ENCODE measurements at places on chromosomes 5 and 9.
A peak's percentile ranks its signal among the peaks of the same experiment; 100 is the strongest.

GRCh38 chr9:1125741-1126140 is 75.6 kb downstream of the DMRT2 start:
- DNase-seq: no peak

GRCh38 chr5:176408590-176408989 is 7.7 kb downstream of the CLTB start:
- no peak for DNase-seq

GRCh38 chr5:57676222-57677098 is 193.8 kb upstream of the ACTBL2 start:
- peak; percentile 66 for DNase-seq

DNA sequence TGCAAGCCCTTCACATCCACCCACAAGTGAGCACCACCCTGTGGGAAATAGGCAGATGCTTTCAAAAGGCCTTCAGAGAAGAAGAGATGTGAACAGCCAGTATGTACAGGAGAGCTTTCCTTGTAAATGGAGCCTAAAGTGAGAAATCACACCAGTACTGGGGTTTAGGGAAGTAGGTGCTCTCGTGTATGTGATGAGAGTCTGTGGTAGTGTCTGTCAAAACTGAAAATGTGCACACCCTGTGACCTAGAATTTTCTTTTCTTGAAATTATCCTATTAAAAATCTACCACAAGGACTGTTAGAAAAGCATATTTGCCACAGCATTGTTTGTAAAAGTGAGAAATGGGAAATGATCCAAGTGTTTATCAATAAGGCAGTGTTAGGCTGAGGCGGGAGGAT is 16.6 kb downstream of the OTULINL start:
- DNase-seq: no peak

GRCh38 chr5:170626507-170627150 is 122.8 kb downstream of the KCNIP1 start:
- no peak for DNase-seq

- DNase-seq: no peak
These were observed 104.1 kb downstream of the TTLL11 start for GRCh38 chr9:121989010-121989409.

DNA sequence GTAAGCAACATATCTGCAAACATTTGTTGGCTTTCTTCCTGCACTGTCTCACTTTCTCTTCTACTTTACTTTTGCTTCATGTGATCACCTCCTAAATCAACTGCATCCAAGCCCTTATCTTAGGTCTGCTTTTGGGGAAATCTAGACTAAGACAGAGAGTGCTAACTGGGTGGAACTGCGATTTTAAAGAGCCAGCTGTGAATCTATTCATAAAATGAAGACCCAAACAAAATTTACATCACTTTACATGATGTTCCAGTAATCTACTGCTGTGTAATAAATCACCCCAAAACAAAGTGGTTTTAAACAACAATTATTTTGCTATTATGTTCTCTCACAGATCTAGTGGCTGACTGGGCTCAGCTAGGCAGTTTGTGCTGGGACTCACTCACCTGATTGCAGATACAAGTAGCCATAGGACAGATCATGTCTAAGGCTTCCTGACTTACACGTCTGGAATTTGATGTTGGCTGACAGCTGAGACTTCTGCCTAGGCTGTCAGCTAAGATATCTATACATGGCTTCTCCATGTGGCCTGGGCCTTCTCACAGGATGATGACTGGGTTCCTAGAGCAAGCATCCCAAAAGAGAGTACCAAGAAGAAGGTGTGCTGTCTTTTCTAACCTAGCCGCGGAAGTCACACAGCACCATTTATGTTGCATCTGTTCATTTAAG is 145.1 kb upstream of the TBCA start:
- no peak for DNase-seq

DNA sequence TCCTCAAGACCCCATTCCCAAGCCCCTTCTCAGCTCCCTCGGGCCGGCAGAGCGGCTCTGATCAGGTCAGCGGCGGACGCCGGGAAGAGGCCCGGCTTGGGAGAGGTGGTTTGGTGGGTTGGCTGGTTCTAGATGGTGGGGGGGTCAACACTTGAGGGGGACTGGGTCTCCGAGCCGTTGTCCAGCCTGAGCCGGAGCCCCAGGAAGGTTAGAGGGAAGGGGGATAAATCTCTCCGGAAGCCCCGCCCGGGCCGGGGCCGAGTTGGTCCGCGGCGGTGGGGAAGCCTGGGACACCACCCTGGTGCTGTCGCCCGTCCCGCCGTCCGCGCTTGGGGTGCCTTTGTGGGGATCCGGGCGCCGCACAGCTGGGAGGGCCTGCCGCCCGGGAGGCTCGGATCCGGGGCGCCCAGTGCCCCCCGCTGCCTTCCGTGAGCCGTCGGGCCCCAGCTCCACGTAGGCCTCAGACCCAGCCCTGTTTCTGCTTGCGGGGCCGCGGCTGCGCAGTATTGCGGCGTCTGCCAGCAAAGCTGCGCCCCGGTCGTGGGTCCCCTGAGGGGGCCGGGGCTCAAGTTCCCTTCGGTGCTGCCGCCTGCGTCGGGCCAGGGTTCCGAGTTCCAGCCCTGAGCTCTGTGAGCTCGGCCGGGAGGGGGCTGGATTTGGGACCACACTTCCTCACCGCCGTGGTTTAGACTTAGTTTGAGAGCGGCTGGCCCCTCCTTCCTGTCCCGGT is 542 bp upstream of the TRIM52 start:
- DNase-seq: peak; percentile 65

DNA sequence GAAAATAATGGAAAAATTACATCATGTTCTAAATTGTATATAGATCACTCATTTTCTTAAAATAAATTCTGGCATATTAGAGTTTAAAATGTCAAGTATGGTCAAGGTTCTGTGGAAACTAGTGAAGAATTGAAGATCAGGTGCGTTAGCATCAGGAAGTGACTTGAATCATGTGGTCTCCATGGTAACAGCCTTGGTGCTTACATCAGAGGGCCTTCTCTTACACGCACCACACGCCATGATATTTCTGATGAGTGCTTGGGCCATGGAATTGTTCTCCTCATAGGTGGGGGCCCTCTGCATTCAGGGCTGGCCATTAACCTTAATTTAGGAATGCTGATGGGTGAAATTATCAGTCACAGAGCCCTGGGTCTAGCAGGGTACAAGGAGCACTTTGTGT is 288.1 kb upstream of the EFNA5 start:
- no peak for DNase-seq

DNA sequence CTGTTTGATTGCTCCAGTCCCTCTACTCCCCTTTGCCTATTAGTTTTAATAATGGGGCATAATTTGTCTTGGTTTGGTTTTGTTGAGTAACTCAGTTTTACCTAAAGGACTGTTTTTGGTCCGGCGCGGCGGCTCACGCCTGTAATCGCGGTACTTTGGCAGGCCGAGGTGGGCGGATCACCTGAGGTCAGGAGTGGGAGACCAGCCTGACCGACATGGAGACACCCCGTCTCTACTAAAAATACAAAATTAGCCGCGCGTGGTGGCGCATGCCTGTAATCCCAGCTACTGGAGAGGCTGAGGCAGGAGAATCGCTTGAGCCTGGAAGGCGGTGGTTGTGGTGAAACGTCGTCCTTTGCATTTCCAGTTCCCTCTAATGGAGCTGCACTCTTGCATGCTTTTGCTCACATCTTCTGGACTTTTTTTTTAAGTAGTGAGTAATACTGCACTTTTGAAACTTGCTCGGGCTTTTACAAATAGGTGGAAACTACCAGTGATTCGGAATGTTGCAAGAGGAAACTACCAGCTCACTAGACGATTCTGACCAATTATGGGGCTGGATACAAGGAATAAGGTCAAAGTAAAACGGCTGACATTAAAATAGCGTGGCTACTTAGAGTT is 721 bp upstream of the MAML1 start:
- DNase-seq: peak; percentile 54

DNA sequence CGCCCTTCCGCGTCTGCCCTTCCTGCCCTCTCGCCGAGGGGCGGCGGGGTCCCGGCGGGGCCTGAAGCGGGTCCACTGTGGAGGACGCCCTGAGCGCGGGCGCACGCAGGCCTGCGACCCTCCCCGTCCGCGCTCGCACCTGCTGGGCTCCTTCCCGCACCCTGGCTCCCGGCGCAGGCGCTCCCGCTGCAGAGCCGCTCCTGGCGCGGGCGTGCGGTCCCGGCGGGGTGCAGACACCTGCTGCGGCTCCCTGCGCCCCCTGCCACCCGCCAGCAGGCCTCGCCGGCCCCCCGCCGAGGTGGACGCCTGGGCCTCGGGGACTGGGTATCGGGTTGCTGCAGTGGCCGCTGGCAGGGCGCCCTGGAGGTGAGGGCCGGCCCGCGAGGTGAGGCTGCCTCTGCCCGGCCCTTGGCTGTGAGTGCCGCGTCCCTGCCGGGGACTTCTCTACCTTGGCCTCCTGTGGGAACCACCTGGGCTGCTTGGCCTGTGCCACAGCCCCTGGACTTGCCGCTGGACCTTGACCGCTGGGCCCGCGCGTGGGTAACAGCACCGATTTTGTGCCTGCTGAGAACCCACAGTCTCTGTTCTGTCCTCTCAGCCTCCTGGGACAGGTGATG is 627 bp downstream of the ARRDC1 start:
- peak; percentile 47 for DNase-seq

DNA sequence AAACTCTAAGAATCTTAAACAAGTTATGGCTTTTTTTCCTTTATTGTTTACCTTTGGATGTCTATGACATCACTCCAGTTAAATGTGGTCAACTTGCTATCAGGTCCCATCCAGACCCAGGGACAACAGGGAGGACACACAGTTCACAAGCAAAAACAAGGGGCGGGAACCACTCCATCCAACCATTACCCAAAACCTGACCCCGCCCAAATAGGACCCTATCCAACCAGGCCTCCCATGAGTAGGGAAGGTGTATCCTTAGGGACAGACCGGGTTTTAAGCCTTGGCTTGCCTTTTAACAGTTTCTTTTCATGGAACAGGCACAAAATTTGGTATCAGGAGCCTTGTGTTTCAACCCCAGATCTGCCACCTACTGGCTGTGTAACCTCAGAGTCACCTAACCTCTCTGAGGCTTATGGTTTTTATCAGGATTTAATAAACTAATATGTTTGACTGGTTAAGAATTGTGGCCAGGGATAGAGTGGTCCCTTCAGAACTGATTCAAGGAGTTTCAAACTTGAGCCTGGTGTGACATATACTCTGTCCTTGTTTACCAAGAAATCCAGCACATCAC is 127.7 kb upstream of the RAD23B start:
- DNase-seq: no peak

DNA sequence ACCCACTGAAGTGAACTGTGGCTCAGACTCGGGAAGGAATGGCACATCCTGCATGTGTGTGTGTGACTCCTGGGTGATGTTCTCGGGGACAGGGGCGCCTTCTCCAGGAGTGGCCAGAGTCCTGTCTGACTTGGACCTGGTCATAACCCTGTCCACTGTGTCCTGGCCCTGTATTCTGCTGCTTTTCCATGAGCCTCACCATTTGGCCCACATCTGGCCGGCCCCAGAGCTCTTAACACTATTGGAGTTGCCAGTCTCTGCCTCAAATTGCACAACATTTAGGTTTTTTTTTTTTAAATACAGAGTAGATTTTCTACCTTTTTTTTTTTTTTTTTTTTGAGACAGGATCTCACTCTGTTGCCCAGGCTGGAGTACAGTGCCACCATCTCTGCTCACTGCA is 278.3 kb upstream of the TUT7 start:
- no peak for DNase-seq

GRCh38 chr5:96336351-96336985 is 96.6 kb downstream of the PCSK1 start:
- DNase-seq: peak; percentile 89

DNA sequence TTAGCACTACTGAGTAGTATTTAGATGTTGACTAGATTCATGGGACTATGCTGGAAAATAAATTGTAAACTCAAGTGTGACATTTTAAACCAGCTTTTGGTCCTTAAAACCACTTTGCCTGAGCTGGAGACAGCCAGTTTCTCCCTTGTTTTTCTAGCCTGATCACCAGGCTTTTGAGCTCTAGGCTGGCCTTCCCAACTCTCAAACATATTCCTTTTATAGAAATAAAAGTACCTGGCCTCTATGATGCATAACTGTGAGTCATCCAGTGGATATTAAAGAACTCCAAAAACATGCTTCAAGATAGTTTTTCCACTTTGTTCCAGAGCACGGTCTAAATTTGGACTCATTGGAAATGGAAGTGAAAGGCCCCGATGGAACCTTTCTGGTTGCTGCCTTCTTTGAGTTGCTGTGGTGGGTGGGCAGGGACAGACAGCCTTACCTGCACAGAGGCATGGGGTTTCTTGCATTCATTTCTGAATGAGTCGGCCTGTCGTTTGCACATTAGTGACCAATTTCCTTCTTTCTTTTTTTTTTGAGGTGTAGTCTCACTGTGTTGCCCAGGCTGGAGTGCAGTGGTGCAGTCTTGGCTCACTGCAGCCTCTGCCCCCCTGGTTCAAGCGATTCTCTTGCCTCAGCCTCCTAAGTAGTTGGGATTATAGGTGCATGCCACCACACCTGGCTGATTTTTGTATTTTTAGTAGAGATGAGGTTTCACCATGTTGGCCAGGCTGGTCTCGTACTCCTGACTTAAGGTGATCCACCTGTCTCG is 43.1 kb downstream of the TRIO start:
- DNase-seq: peak; percentile 23

- DNase-seq: peak; percentile 74
These were observed 79.8 kb downstream of the RICTOR start for GRCh38 chr5:38994324-38994927.

GRCh38 chr9:133995012-133995896 is 3.1 kb upstream of the VAV2 start:
- peak; percentile 21 for DNase-seq

DNA sequence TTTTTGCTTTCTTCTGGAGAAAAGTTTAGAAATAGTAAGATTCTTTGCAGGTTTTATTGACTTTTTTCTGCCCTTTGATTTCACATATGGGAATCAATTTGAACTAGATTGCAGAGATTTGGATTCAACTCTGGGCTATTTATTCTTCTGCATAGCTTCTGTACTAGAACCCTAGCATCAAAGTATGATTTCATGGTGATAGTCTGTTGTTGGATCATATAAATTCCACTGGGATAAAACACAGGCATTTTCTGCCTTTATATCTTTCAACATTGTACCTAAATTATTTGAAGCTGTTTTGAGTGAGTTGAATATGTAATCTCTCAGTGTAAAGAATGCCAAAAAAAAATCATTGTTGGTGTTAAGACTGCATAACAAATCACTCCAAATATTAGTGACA is 458.4 kb upstream of the MPDZ start:
- DNase-seq: no peak

GRCh38 chr5:153237671-153238332 is 252.7 kb upstream of the GRIA1 start:
- no peak for DNase-seq

DNA sequence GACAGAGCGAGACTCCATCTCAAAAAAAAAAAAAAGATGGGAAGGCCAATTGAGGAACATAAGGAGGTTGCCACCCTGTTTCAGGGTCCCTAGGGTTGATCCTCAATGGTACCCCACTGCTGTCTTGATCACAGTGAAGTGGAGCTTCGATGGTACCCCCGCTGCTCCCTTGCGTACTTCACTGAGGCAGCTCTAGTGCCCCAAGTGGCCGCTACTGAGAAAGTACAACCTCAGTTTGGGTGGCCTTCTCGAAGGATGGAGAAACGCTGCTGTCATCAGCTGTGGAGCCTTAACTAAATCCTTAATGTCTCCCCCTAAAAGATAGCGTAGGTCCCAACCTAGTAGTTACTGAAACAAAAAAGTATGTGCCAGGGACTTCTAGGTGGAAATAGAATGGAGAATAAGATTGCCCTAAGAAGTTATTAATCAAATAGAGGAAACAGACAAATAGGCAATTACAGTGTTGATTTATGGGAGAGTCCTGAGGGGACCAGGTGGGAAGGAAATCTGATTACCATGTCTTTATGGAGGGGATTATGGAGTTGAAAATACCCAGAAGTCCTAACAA is 6.3 kb downstream of the TESK1 start:
- peak; percentile 24 for DNase-seq

GRCh38 chr5:86756839-86757238 is 139.1 kb downstream of the COX7C start:
- DNase-seq: no peak

- DNase-seq: no peak
These were observed 35.3 kb upstream of the TMED7 start for GRCh38 chr5:115661101-115661500.

Measured in HT-29 (cell line).